ENCODE measurements at places on chromosomes 4 and X.
A peak's percentile ranks its signal among the peaks of the same experiment; 100 is the strongest.

DNA sequence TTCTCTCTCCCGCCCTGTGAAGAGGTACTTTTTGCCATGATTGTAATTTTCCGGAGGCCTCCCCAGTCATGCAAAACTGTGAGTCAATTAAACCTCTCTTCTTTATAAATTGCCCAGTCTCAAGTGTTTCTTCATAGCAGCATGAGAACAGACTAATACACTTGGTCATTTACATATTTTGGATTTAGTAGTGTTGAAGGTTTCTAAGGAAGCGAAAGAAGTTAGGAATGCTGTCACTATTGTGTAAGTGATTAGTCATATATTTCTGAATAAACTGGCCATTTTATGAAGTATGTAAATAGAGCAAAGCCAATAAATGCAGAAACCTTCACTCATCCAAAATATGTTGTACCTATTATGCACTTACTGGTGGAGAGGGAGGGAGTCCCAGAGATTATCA lies 34.4 kb upstream of the GK2 start:
- DNase-seq = no peak

GRCh38 chrX:110276778-110277177 lies 41.1 kb downstream of the AMMECR1 start:
- DNase-seq = no peak

DNA sequence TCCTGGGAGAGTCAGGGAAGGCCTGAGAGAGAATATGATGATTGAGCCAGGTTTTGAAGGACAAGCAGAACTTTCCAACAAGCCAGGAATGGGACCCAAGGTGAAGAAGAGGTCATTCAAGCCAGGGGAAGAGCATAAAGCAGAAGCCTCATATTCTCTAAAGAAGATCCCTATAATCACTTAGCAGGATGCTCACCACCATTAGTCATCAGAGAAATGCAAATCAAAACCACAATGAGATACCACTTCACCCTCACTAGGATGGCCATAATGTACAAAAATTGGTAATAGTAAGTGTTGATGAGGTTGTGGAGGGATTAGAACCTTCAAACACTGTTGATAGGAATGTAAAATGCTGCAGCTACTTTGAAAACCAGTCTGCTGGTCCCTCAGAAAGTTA lies 20.5 kb upstream of the SUPT20HL1 start:
- no peak for DNase-seq

DNA sequence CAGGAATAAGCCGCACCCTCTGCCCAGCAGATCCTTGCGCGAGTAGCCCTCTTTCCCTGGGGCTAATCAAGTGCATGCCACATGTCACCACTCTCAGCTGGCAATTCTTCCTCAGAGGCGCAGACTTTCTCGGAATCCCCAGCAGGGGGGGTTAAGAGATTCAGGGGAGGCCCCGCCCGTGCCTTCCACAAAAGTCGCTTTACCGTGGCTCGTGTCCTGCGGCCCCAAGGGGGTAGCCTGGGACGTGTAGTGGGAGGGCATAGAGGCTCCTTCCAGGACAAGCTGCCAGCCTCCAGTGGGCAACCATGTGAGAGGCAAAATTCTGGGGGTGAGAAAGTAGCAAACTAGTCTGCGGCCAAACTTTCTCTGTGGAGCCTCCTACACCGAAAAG lies 652 bp downstream of the SRPX start:
- no peak for DNase-seq

GRCh38 chr4:138952411-138952810 lies 63.2 kb upstream of the NOCT start:
- DNase-seq = no peak

- DNase-seq = no peak
These were observed 89.9 kb upstream of the MAOA start for GRCh38 chrX:43566170-43566569.

- DNase-seq = no peak
These were observed 876.0 kb downstream of the FSTL5 start for GRCh38 chr4:161287678-161288352.

DNA sequence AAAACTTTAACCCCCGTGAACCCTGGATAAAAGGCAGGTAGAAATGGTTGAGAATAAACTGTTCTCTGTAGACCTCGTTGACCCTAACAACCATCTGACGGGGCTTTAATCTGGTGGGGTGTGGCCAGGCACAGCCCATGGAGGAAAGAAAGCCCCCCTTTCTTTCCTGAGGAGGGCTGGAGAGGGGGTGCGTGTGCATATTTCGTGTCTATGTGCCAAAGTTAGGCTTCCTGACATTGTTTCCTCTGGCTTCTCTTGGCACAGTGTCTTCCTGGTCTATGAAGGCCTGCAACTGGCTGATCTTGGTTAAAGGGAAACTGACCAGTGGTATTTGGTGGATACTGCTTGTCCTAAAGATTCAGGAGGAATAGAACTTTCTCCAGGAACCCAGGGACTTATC lies 97.1 kb downstream of the MGST2 start:
- no peak for DNase-seq

GRCh38 chr4:74038086-74038424 lies 434 bp downstream of the CXCL3 start:
- no peak for DNase-seq

GRCh38 chrX:115233497-115234455 lies at the start of gene LRCH2:
LRCH2 (minus strand) TSS chrX:115234096; CDS start chrX:115234041, 55 bp downstream.
- DNase-seq = no peak

DNA sequence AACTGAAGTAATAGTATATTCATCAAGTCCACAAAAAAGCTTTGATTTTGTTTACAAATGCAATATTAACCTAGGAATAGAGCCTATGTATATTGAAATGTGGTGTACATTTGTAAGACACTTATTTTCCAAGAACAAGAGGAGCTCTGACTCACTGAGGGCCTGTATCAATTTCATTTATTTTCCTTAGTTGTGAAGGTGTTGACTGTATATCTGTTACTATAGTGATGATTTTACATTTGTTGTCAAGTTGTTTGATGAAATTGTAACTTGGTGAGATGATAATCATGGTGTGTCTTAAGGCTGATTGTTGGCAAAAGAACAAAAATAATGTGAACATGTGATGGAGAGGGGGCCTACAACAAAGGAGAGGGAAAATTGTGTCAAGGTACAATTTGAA lies 274.9 kb upstream of the TEX13A start:
- no peak for DNase-seq

DNA sequence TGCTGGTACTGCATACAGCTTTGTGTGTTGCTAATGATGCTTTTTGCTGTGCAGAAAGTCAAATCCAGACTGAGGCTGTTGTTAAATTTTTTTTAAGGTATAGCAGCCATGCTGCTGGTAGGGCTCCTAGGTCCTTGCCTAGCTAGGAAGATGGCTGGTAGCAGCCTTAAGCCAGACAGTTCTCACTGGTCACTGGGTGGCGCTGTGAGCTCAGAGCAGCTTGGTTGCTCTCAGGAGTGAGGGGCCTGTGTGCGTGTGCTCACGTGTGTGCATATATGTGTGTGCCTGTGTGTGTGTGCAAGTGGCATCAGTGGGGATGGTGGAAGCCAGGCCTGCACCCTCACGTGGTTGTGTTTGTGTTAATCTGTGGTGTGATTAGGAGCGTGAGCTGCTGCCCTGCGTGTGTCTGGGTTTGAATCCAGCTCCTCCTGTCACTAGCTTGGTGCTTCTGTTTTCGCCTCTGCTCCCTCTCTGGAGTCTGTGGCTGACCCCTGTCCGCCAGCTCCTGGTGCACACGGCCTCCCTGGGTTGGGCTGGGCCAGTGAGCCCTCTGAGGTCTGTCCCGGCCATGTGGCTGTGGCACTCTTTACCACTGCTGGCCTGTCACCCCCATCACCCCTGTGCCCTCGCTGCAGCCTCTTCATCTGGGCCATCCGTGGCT lies 46.1 kb downstream of the SORCS2 start:
- DNase-seq = no peak

GRCh38 chrX:154012336-154012991 lies 7.2 kb downstream of the IRAK1 start:
- no peak for DNase-seq

GRCh38 chr4:158155656-158156356 lies 17.0 kb downstream of the GASK1B start:
- no peak for DNase-seq

GRCh38 chrX:123797543-123798447 lies 62.1 kb upstream of the XIAP start:
- DNase-seq = no peak

DNA sequence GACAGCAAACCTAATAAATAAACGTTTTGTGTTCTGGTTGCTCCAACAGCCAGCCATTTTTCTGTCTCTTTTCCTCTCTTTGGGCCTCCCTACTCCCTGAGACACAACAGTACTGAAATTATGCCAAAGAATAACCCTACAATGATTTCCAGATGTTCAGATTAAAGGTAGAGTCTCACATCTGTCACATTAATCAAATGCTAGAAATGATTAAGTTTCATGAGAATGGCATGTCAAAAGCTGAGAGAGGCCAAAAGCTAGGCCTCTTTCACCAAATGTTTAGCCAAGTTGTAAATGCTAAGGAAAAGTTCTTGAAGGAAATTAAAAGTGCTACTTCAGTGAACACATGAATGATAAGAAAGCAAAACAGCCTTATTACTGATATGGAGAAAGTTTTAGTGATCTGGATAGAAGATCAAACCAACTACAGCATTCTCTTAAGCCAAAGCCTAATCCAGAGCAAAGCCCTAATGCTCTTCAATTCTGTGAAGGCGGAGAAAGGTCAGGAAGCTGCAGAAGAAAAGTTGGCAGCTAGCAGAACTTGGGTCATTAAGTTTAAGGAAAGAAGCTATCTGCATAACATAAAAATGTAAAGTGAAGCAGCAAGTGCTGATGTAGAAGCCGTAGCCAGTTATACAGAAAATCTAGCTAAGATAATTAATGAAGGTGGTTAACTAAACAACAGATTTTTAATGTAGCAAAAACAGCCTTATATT lies 182.1 kb upstream of the NUDT6 start:
- DNase-seq = no peak

GRCh38 chrX:49183701-49184281 lies 2.4 kb downstream of the PRICKLE3 start:
- no peak for DNase-seq

- peak; percentile 44 for DNase-seq
These were observed 49.4 kb downstream of the RPS6KA3 start for GRCh38 chrX:20217271-20217670.

- no peak for DNase-seq
These were observed 27.4 kb downstream of the ABLIM2 start for GRCh38 chr4:8131210-8131609.

DNA sequence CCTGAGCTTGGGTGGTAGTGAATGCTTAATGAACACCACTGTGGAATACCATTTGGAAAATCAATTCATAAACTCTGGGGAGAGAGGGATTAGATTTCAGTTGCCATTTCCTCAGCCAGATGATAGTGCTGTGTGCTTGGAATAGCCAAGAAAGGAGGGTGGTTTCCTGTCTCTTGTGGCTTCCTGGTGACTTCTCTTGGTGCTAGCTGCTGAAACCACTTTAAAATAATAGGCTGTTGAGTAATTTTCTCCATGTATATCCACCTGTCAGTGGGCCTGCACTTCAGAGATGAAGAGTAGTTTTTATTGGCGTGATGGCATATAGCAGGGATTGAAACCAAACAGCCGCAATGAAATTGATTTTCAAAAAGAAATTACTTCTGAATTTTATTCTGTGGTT lies 11.8 kb downstream of the EDA start:
- DNase-seq = no peak

GRCh38 chrX:52262195-52262546 lies 77.5 kb downstream of the MAGED4 start:
- no peak for DNase-seq

GRCh38 chr4:105369988-105370387 lies 103.9 kb downstream of the PPA2 start:
- no peak for DNase-seq

GRCh38 chr4:6730603-6731317 lies 14.8 kb downstream of the BLOC1S4 start:
- no peak for DNase-seq

- no peak for DNase-seq
These were observed 16.4 kb downstream of the TMEM154 start for GRCh38 chr4:152663203-152664066.

GRCh38 chrX:20378233-20378920 lies 111.7 kb upstream of the RPS6KA3 start:
- peak; percentile 62 for DNase-seq

DNA sequence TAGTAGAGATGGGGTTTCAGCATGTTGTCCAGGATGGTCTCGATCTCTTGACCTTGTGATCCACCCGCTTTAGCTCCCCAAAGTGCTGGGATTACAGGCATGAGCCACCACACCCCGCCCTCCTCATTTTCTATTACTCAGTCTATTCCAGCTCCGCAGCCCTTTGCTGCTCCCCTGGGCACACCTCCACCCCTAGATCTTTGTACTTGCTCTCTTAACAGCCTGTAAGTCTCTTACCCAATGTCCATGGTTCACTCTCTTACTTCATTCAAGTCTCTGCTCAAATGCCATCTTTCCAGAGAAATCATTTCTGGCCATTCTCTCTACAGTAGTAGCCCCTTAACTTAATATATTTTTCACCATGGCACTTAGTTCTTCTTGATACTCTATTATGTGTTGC lies 64.7 kb downstream of the LDB2 start:
- no peak for DNase-seq

- DNase-seq = no peak
These were observed 180.7 kb upstream of the PGRMC2 start for GRCh38 chr4:128468123-128468989.

DNA sequence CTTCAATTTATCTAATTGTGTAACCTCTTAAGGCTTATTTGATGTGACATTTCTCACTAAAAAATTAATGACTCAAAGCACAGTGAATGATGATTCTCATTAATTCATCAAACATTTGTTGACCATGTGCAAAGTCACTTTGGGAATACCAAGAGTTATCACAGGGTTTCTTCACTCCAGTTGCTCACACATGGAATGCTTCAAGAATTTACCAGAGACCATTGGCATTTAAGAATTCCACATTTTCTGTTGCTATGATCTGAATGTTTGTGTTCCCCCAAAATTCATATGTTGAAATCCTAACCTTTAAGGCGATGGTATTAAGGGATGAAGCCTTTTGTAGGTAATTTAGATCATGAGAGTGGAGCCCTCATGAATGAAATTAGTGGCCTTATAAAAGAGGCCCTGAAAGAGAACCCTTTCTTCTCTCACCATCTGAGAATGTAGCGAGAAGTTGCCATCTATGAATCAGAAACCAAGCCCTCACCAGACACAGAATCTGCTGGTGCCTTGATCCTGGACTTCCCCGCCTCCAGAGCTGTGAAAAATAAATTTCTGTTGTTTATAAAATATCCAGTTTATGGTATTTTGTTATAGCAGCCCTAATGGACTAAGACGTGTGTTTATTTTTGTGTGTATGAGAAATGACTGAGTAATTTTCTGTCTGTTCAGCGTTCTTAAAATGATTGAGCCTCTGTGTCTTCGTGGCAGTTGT lies 16.4 kb upstream of the SRPX start:
- no peak for DNase-seq

Measured in CD4-positive, alpha-beta T cell treated with Interleukin-2 at 100 ng/mL for 4 hours (primary cell).